ENCODE measurements at places on chromosomes 6 and 20. TPM values are rescaled to one million over a fixed set of nuclear protein-coding genes. Genes with fewer than 3 reads are reported as not detected.

The CTSZ gene
- total RNA-seq = 133 TPM

The PABPC1L gene
- 2.7 TPM for total RNA-seq

The BPI gene
- 0.11 TPM for total RNA-seq

The SLC35F1 gene
- total RNA-seq = 4.8 TPM

The CUTA gene
- 102 TPM for total RNA-seq

The PDE7B gene
- total RNA-seq = 18.6 TPM

The TENT5A gene
- total RNA-seq = 53.5 TPM

The SCUBE3 gene
- total RNA-seq = 9.7 TPM
